Activated CD4-positive, alpha-beta T cell treated with anti-CD3 and anti-CD28 coated beads, Interleukin-10, Interleukin-2, amounts not matched to agents 100 ng/mL and 50 ng/mL, durations not matched to agents 16 hours and 8 hours (primary cell): ENCODE measurements at places on chromosomes 4 and X.
A peak's percentile ranks its signal among the peaks of the same experiment; 100 is the strongest.

DNA sequence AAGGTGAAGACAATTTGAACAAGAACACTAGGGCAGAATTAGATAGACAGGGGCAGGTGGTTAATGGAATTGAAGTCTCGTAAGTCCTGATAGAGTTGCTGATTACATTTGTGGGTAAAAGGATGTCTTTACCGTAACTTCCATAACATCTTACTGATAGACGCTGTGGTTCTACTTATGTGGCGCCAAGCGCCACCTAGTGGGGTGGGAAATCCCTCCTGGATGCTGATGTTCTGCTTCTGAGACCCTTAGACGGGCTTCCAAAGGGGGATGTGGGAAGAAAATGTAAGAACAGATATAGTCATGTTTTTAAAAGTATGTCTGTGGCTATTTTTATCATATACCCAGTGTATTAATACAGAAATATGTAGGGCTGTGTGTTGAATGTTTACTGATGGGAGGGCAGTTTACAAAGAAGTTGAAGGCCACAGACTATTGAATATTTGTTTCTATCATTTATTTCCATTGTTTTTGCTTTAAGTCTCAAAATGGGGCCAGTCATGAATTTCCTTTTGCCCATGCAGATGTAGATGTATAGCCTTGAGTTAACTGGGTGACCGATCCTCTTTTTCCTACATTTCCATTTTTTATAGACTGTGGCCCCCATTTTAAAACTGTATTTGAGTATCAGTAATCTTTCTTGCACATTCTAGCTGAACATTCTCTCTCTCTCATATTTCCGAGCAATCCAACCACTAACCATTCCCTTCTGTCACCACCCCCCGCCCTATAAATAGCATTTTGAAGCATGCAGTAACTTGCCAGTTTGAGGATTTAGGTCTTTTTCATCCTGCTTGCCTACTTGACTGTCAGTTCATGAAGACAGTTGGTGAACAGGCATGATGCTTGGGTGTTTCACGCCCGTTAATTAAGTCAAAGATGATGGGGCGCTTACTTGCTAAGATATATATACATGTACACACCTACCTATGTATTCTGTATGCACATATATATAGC is 12.1 kb upstream of the TLR8 start:
- DNase-seq = peak; percentile 40

DNA sequence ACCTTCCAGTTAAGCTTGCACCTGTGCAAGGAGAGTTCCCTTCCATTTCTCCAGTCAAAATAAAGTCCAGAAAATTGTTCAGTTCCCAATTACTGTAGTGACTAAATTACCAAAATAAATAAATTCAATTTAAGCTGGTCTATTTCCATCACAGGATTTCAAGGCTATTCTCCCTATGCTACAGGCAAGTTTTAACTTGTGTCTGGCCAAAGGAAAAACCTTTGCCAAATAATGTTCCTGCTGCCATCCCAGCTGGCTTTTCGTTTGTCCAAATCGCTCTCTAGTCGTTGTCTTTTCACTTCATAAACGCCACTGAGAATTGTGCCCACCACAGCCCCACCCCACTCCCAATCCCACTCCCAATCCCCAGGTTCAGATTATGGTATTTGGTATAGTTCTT is 2.4 kb downstream of the KCTD8 start:
- DNase-seq = no peak

DNA sequence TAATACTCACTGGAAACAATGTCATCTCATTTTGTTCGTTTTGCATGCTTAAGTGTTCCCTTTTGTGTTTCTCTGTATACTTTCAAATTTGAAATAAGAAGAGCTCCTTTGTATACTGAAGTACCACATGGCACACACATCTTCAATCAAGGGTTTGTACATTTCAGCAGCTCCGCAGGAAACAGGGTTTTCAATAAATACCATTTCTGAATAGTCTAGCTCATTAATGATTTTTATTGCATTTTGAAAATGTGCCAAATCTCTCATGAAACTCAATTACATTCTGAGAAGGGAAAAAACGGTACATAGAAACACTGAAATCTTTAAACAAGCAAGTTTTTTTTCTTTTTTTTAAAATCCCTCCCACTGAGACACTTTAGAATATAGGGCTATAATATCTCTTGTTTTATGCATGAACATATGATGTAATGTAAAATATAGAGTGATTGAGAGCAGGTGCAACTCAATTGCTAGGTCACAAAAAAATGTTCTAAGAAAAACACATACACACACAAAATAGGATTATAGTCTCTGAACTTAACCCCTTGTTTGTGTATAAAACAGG is 914.2 kb upstream of the PCDH7 start:
- no peak for DNase-seq

GRCh38 chrX:28756647-28757046 is 169.4 kb downstream of the IL1RAPL1 start:
- no peak for DNase-seq

- DNase-seq = no peak
These were observed 557.5 kb downstream of the PPARGC1A start for GRCh38 chr4:23332313-23332712.

DNA sequence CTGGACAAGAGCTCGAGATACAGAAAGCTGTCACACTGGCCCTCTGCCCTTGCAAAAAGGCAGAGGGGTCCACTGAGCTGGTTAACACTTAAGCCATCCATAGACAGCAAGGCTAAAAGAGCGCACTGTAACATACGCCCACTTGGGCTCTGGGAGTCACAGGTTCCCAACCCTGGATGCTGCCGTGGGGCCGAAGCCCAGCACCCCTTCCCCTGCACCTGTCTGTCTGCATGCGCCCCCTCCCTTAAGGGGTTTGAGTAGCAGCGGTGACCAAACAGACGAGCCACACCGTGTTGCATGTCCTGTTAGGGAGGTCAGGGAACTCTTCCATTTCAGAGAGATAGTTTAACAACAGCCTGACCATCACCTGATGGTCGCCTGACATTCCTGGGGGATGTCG is 138.4 kb upstream of the GALNTL6 start:
- DNase-seq = no peak

DNA sequence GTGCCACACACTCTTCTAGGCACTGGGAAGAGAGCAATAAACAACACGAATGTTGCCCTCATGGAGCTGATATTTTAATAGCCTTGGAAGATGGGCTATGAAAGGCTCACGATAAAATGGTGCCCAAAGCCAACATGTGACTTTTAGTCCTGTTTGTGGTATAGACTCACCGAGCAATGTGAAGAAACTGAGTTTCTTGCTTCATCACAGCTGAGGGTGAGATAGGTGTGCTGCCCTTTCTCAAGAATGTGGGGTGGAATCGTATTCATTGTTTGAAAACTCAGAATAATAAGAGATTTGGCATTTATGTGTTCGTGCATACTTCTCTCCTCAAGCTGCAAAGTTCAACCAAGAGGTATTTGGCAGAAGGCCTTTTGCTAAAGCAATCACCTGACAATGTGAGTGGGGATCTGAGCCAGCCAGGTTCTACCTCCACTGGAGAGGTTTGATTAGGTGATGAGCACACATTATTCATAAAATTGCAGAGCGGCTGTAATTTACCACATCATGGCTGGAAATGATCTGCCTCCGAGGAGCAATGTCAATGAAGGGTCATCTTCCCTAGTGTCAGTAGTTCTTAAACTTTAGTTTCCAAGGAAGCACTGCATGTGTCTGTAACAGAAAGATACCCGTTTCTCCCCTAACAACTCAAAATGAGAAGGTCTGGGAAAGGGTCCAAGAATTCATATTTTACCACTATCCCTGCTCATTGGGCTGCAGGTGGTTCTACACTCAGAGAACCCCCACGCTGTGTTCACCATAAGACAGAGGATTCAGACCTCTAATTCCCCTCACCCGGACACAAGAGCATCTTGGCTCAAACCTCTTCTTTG is 41.9 kb upstream of the CBR4 start:
- no peak for DNase-seq

GRCh38 chrX:13511241-13511943 is 58.0 kb upstream of the EGFL6 start:
- DNase-seq = no peak

GRCh38 chr4:6730603-6731317 is 14.8 kb downstream of the BLOC1S4 start:
- no peak for DNase-seq

DNA sequence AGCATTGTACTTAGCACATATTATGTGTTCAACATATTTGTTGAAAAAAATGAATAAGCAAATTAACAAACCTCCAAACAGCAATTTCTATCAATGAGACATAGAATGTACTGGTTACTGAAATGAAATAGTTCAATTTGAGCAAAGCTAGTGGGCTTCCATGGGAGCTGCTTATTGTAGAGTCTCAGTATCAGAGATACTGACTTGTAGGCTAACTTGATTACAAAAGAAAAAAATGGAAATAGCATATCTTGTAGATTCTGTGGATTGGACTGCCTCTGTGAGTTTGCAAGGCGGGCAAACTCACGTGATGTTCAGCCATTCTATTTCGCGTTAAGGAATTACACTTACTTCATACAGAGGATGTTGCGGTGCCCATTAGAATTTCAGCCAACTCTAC is 222.1 kb upstream of the JADE1 start:
- DNase-seq = no peak

GRCh38 chr4:25032126-25032525 is 1.4 kb upstream of the LGI2 start:
- no peak for DNase-seq

DNA sequence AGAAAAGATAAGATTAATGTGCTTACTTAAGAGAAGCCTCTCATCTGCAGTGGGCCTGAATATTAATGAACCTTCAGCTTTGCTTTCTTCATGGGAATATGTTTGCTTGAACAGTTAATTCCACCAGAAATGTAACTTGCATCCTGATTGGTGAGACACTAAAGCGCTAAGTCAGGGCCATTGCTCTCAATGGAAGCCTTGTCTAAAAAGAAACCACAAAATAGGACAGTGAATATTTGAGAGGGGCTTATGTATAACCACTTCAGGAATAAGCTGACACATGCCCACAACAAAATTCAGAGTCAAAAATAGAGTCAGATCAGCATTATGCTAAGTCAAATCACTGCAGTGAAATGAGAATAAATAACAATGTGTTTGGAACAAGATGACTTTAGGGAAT is 1125.8 kb downstream of the STIM2 start:
- DNase-seq = no peak

DNA sequence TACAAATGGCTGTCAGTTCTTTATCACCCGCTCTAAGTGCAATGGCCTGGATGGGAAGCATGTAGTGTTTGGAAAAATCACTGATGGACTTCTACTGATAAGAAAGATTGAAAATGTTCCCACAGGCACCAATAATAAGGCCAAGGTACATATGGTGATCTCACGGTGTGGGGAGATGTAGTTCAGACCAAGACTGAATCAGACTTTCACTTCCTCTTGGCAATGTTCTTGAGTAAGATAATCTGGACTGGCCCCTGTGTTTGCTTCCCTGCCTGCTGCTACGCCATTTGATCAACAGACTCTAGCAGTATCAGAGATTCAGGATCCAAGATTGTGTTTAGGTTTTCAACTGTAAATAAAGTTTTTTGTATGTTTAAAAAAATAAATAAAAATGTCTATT is 682.2 kb upstream of the AMOT start:
- no peak for DNase-seq

- no peak for DNase-seq
These were observed 879.1 kb downstream of the SH3BGRL start for GRCh38 chrX:82081027-82081426.
